ENCODE measurements at places on chromosomes 1 and 21.
A peak's percentile ranks its signal among the peaks of the same experiment; 100 is the strongest.

- DNase-seq: no peak
Observed at GRCh38 chr21:33539616-33540015, 2.3 kb downstream of the GART start.

DNA sequence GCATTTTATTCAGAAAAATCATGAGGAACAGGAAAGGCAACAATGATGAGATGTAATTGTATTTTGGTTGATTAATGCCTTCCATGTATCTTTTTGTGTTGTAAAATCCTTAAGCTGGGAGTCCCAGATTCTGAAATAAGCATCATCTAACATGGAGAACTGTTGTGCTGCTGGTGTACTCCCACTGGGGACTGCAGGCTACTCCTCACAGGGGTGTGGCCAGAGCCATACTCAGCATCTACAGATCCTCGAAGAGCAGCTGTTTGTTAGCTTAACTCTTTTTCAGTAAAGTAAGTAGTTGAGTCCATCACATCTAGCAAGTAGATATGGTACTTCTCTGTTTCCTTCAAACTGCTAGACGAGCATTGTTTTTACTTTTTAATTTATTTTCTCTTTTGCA is 358.0 kb downstream of the BRINP3 start:
- no peak for DNase-seq

GRCh38 chr1:148308832-148309458 is 156.9 kb upstream of the NBPF11 start:
- peak; percentile 3 for DNase-seq

DNA sequence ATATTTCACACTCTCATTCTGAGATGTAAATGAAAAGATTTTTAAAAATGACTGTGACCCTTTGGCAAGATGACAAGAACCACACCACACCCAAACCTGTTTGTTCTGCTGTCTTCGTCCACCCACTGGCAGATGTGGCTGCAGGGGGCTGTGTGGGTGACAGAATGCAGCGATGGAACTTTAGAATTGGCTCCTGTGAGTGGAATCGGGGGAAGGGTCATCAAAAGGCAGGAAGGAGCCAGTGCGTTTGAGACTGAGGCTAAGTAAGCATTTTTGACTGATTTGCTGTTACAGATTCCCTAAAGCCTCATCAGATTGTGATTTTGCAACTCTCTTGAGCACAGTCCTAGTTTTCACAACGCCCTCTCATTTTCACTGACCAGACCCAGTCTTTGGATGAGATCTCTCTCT is 111.2 kb upstream of the ADGRL2 start:
- peak; percentile 79 for DNase-seq

DNA sequence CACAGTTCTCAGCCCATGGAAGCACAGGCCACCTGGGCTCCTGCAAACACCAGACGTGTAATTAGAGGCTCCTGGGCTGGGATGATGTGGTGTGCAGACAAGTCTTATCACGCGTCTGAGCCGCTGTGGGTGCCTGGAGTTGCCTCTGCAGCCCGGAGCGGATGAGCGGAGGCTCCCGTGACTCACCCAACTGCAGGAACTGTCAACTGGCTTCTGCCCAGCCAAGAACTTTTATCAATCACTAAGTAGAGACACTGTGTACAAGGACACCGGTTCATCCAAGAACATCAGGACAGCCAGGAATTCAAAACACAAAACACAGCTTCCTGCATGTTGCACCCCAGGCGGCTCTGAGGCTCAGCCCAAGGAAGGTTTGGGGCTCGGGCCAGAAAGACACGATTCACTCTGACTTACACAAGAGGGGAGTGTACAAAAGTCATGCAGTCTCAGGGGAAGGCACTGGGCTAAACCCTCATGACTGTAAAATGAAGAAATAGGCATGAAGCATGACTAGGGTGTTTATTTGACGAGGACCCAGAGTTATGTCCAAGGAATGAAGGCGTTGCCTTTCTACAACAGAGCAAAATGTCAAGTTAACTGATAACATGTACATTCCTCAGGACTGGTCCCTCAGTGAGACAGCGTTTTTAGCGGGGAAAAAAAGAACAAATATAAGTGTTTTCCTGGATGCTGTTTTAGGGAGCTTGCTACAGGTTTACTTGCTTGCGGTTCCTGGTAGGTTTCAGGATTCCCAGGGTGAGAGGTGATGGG is 21.1 kb downstream of the ERRFI1 start:
- DNase-seq: peak; percentile 99

- DNase-seq: no peak
Observed at GRCh38 chr1:102365071-102365470, 368.3 kb upstream of the OLFM3 start.

DNA sequence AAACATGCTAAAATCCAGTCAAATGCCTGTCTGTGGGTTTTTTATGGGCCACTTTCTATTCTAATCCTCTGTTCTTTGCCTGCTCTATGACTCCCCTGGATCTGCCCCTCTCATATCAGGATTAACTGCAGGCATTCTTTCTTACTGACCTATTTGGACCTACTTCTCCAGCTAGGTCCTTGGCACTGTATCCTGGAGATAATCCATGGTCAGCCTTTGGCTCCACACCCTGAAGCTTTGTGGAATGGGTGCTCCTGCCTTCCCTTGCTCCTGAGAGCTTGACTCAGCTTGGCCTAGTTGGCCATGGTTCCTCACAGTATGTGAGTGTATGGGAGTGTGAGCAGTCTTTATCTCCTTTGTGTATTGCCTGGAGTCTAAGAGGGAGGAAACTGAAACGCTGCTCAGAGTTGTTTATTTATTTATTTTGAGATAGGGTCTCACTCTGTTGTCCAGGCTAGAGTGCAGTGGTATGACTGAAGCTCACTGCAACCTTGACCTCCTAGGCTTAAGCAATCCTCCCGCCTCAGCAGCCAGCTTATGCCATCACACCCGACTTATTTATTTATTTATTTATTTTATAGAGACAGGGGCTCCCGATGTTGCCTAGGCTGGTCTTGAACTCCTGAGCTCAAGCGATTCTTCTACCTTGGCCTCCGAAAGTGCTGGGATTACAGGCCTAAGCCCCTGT is 28.7 kb upstream of the CDC14A start:
- DNase-seq: peak; percentile 10

DNA sequence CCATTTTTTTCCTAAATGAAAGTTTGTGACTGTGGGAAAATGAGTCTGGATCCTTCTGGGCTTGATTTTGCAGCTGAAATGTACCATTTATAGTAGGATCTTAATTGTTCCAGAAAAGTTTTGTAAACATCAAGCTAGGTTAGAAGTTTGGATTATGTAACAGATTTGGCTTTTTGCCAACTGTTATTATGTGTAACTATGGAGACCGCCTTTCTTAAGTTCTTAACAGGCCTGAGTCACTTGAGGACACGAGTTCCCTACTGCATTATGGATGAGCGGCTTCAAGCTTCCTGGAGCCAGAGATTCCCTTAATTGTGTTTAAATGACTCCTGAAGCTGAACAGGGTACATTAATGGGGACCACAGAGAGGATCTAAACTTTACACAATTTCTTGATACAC is 22.2 kb downstream of the SLC25A33 start:
- peak; percentile 97 for DNase-seq

GRCh38 chr1:232554409-232554808 is 75.5 kb downstream of the SIPA1L2 start:
- peak; percentile 34 for DNase-seq

DNA sequence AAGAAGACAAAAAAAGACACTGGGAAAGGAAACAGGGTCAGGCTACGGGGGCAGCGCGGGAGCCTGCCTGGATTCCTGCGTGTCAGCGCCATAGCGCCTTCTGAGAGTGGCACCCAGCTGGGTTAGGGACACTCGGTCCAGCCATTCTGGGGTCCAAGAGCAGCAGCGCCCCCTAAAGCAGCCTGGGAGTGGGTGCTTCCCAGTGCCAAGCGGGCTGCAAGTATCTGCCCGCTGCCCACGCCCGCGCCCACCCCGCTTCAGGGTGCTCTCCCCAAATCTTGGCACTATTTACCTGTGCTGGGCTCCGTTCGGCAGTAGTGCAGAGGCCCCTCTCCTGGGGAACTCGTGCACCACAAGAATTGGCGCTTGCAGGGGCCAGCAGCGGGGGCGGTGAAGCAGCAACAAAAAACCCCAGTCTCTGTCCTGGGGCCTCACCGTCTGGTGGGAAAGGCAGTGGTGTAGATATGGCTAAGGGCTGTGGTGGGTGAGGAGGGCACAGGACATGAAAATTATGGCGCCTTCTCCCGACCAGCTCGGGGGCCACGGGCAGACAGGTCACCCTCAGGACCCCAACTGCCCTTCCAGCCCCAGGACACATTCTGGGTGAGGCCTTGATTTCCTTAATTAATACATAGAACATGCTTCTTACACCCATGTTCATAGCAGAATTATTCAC is 24.1 kb upstream of the LBR start:
- DNase-seq: no peak

- DNase-seq: no peak
Observed at GRCh38 chr1:28243685-28244311, 7.9 kb downstream of the ATP5IF1 start.

GRCh38 chr1:2778220-2778592 is 23.3 kb downstream of the TTC34 start:
- DNase-seq: no peak

- no peak for DNase-seq
Observed at GRCh38 chr1:98143403-98143802, 222.6 kb upstream of the DPYD start.

GRCh38 chr1:55277377-55278130 is 62.4 kb upstream of the USP24 start:
- DNase-seq: peak; percentile 80

- DNase-seq: peak; percentile 78
Observed at GRCh38 chr1:172002725-172003345, 161.5 kb downstream of the DNM3 start.

DNA sequence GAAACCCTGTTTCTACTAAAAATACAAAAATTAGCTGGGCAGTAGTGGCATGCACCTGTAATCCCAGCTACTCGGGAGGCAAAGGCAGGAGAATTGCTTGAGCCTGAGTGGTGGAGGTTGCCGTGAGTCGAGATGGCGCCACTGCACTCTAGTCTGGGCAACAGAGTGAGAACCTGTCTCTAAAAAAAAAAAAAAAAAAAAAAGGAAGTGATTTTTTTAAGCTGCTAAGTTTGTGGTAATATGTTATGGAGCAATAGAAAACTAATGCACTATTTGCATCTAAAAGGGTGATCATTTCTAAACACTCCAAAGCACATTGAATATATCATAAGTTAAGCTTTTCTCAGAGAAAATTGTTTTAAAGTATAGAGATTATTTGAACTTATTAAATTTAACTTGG is 244.8 kb upstream of the SPAG17 start:
- no peak for DNase-seq

GRCh38 chr1:184965944-184966860 is 8.1 kb downstream of the NIBAN1 start:
- DNase-seq: peak; percentile 59

GRCh38 chr1:246569248-246570238 is 3.3 kb downstream of the CNST start:
- DNase-seq: no peak

GRCh38 chr1:38941093-38941492 is 537 bp downstream of the RHBDL2 start:
- DNase-seq: no peak

DNA sequence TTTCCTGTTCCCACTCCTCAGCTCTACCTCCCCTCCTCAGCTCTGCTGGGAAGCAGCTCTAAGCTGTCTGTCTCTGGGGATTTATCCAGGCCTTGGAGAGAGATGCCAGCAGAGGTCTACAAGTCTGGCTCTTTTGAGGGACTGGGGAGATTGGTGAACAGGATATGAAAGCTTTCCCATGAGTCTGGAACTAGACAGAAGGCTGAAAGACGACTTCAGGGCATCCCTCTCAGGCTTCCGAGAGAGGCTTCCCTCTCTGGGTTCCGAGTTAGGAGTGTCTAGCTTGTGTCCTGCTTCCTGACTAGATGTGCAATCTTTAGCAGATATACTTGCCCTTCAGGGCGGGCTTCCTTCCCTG is 733 bp downstream of the TMEM35B start:
- peak; percentile 46 for DNase-seq

- DNase-seq: peak; percentile 14
Observed at GRCh38 chr1:228276174-228276831, 68.5 kb downstream of the OBSCN start.

DNA sequence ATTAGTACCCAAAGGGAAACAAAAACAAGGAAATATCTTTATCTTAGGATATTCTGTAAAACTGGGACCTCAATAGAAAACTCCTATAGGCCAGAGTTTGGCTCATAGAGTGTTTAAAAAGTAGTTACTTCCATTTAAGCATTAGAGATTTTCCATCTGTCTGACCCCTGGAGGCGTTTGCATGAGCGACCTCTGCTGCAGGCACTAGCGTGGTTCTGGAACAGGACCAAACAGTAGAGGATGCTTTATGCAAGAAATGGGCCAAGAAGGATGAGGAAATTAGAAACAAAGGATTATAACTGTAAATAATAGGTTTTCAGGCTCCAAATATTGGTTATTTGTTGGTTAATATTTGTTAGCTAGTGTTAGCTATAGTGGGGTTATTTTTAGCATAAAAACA is 5.7 kb downstream of the ZBTB40 start:
- peak; percentile 70 for DNase-seq

DNA sequence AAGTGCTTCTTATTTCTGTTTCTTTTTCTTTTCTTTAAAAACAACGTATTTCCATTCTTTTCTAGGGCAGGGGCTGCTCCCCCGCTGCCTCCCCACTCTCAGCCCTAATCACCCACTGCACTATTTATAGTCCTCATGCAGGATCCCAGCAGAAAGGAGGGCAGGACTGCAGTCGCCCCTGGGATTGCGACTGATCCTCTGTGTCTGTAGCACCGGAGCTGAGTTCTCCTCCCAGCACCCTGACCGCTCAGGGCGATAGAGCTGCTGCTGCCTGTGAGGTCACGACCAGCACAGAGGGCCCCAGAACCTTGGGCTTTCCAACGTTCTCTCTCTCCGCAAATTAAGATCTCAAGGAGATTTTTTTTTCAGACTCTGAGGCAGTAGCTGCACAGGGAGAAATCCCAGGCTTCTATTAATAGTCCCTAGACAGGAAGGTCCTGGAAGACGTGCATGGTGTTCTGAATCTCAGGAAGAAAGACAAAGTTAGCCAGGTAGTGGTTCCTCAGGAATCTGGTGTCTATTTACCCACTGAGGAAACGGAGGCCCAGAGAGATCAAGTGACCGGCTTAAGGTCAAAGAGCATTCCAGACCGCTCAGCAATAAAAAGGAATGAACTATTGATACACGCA is 46.8 kb downstream of the PRAMEF20 start:
- no peak for DNase-seq

DNA sequence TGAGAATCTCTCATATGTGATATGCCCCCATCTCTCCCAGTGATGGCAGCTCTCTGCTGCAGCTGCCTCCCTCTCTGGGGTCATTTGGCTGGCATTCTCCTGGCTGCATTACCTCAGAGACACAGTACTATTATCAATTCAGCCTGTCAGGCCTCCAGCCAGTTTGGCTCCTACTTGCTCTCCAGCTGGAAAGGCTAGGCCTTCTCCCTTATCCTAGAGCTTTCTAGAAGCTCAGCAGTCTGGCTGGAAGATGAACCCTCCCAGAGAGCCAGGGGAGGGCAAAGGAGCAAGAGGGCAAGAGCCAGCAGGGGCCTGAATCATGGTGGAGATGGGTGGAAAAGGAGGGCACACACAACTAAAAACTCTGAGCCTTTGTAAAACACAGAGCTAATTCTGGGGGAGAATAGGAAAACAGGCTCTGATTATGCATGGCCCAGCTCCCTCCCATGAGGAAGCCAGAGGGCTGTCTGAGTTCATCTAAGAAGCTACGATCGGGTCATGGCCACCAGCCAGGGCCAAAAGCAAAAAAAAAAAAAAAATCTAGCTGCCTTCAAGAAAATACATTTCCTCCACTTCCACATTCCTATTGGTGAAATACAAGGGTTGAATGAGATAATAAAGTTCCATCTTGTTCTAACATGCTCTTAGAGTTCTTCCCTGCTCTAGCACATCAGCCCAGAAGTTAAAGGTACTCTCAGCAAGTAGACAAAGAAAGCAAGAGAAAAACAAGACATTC is 8.8 kb downstream of the LAMB3 start:
- DNase-seq: peak; percentile 37

Data from fibroblast of villous mesenchyme (primary cell).